ENCODE measurements at places on chromosomes 1 and 21.
A peak's percentile ranks its signal among the peaks of the same experiment; 100 is the strongest.

GRCh38 chr1:59007429-59007819 lies 223.6 kb upstream of the JUN start:
- DNase-seq: no peak

- DNase-seq: no peak
Observed at GRCh38 chr21:28207436-28208173, 785.1 kb downstream of the LTN1 start.

GRCh38 chr1:22670352-22670975 lies 17.4 kb downstream of the C1QB start:
- no peak for DNase-seq

DNA sequence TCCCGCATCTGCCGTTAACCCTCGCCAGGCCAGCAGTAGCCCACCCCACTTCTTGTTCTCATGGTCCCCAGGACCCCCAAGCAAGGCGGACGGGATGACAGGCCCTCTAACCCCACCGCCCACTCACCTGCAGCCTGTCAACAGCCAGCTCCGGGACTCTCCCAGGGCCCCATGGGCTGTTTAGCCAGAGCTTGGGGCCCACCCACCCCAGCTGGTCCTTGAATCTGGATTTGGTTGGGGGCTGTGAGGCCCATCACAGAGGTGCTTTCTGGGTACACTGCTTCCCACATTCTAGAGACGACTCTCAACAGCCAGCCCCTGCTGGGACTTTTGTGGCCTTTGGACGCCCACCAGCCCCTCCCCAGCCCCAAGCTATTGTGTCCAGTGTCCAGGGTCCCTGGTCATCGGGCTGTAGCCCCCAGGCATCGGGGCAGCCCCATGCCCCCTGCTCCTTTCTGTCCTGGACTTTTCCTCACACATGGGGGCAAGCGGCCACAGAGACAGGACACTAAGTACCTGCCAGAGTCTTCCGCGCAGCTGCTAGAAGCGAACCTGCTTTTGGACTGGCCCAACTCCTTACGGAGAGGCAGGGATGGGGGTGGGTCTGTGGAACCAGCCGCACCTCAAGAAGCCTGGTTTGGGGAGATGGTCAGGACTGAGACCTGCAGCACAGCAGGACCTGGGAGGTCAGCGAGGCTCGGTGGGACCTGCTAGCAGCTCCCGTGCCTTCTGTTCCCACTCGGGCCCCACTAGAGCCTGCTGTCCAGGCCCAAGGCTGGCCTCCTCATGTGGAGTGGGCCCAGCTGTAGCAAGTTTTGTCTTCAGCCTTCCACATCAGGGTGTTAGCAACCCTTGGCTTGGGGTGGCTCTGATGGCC lies 208.1 kb upstream of the VAMP3 start:
- no peak for DNase-seq

DNA sequence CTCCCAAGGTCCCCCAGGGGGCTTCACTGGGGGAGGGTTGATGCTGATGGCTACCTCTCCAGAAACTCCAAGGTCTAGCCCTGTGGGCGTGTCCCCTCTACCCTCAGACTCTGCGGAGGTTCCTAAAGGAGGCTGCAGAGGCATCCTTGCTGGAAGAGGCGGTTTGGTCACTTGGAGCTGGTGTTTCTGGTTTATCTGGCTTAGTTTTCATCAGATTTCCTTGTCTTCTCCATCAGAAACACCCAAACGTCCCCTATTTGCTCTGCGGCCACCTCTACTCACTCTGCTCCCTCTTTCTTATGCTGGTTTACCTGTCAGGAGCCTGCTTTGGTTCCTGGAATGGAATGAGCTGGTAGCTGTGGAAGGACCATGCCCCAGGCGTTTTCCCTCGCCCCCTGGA lies 2.5 kb downstream of the PKP1 start:
- DNase-seq: no peak

GRCh38 chr1:41161846-41162245 lies 80.3 kb downstream of the SCMH1 start:
- DNase-seq: no peak

GRCh38 chr1:160733898-160734297 lies 5.1 kb upstream of the SLAMF7 start:
- no peak for DNase-seq

DNA sequence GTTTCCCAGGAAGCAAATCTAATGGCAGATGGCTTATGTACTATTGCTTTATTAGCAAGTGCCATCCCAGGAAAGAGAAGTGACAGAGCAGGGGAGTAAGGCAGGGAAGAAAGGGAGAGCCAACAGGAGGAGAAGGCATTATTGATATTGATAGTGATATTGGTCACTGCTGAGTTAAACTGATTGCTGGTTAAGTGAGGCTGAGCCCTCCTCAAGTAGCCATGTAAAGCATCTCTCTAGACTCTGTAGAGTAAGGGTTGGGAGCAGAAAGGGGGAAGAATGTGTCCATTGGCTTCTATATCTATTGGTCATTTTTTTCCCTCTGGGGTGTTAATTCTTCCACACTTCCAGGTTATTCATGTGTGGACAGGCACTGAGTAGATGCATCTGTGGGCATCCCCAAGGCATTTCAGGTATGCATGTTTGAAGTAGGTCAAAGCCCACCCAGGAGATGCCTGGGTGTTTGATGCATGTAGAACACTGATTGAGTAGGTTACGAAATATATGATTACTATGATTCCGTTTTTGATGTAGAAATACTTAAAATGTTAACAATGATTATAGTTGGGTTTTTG lies 290.5 kb upstream of the DPYD start:
- DNase-seq: peak; percentile 42

- DNase-seq: no peak
Observed at GRCh38 chr1:225519166-225519863, 91.5 kb upstream of the LBR start.

- no peak for DNase-seq
Observed at GRCh38 chr21:45867671-45868081, 113.9 kb upstream of the COL6A1 start.

GRCh38 chr1:224866940-224867339 lies 62.5 kb upstream of the DNAH14 start:
- no peak for DNase-seq

GRCh38 chr1:24118410-24119242 lies 6.7 kb upstream of the MYOM3 start:
- no peak for DNase-seq

GRCh38 chr21:38173276-38174035 lies 83.3 kb upstream of the KCNJ15 start:
- no peak for DNase-seq

- no peak for DNase-seq
Observed at GRCh38 chr1:11475748-11476147, 3.2 kb upstream of the DISP3 start.

GRCh38 chr21:16587681-16588375 lies 858.0 kb downstream of the USP25 start:
- peak; percentile 57 for DNase-seq

- DNase-seq: no peak
Observed at GRCh38 chr1:40712405-40712944, 21.0 kb downstream of the NFYC start.

DNA sequence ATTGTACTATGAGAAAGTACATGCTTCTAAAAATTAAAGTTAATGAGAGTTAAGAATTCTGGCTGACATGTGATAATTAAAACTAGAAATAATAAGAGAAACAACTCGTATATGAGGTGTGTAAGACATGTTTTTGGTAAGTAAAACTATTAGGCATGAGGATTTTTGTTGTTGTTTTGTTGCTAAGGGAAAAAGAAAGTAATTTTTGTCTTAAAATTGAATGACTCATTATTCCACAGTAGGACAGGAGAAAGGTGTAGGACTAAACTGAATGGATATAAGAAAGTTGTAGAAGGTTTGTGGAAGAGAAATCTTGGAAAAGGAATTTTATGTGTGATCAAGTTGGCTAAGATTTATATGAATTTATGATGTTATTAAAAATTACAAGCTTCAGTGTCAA lies 54.8 kb downstream of the TBX19 start:
- DNase-seq: no peak

DNA sequence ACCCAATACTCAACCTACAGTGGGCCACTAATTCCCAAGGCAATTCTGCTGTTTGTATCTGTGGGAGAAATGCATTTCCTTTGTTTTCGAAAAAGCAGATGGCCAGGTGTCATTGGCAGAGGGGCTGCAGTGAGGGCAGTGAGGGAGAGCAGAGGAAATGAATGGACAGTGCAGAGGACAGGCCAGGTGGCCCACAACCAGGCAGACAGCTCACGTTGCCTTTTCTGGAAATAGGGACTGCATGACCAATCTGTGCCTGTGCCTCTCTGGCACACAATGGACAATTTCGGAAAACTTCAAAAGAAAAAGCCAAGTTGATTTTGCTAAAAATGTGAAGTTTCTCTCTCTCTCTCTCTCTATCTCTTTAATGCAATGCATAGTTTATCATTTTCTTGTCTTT lies 52.6 kb upstream of the ETS2 start:
- no peak for DNase-seq

DNA sequence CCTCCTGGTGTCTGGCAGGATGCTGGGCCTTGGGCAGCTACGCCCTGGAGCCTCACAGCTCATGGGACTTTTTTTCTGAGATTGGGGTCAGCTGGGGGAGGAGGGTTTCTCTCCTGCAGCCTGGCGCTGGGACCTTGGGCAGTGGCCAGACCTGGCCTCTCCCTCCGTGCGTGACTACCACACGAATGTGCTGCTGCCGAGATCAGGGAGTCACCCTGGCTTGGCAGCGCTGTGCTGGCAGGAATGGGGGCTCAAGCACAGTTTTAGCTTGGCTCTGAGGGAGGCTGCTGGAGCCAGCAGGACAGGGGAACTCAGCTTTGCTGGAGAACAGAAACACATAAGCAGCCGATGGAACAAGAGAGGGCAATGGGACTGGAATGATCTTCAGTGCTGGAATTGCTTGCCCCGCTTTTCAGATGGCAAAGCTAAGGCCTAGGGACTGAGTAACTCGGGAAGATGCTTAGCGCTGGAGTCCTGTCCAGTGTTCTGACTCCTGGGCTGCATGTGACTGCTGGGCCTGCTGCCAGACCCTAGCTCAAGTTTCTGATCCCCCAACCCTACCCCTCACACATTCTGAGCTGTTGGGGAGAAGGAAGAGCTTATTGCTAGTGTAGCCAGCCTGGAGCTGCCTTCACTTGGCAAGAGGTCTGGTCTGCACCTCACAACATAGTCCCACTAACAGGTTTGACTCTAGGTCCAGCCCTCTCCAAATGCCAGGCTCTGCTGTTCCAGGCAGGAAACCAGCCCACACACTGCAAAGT lies 69.9 kb downstream of the NAV1 start:
- DNase-seq: no peak

DNA sequence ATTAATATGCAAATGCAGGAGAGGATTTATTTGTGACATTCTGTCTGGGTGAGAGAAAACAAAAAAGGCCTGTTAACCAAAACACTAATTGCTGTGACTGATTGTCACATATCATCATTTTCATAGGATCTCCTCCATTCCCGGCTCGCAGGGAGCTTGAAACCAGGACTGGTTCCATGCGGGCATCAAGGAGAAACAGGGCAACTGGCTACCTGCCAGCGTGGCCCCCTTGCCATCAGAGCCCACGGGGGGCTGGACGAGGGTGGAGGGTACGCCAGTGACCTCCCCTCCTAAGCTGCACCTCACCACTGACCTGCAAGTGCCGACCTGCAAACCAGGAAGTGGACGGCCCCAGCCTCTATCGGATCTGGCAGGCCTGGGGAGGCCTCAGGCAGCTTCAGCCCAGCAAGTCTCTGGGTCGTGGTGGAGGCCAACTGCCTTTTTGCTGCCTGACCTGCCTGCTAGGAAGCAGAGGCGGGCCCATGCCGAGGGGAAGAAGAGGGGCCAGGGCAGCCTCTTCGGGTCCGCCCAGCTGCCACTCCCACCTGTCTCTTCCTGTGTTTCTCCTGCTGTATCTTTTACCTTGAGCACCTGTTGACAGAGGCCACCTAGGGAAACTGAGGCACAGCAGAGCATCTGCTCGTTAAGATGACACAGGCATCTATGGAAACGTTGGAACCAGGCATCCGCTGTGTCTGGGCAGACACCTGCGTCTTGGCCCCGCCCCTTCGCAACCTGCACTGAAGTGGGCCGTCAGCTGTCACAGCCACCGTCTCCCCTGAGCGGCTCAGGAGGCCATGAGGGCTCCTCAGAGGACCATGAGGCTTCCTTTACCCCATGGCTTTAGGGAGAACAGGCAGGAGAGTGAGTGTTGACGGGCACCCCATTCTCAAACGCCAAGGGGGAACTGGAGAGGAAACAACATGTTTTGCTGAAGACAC lies 74.8 kb downstream of the CASZ1 start:
- DNase-seq: no peak

GRCh38 chr1:39979654-39980053 lies 24.7 kb downstream of the MFSD2A start:
- DNase-seq: no peak

Measured in NCI-H226 (cell line).